ENCODE measurements at places on chromosomes 5 and 9. TPM values are rescaled to one million over a fixed set of nuclear protein-coding genes. Genes with fewer than 3 reads are reported as not detected.

The COL5A1 gene
- total RNA-seq = not detected

The MED10 gene
- 60.2 TPM for total RNA-seq

The KIF4B gene
- 0.05 TPM for total RNA-seq

The ADAMTSL2 gene
- total RNA-seq = not detected

The ZNF879 gene
- 2.2 TPM for total RNA-seq

The FIBCD1 gene
- total RNA-seq = not detected

The PCDHB12 gene
- total RNA-seq = not detected

The HAUS6 gene
- total RNA-seq = 31.9 TPM

The SH3PXD2B gene
- 0.26 TPM for total RNA-seq

The BARX1 gene
- 0.21 TPM for total RNA-seq

The HCN1 gene
- total RNA-seq = not detected

The PRUNE2 gene
- total RNA-seq = 0.57 TPM

The TLX3 gene
- total RNA-seq = not detected

The TXNDC8 gene
- total RNA-seq = not detected

The PROB1 gene
- total RNA-seq = 9.3 TPM

The LCN10 gene
- total RNA-seq = 0.39 TPM

The MSMP gene
- not detected for total RNA-seq

The SPINK13 gene
- not detected for total RNA-seq

The CCDC152 gene
- 4.3 TPM for total RNA-seq

The PCA3 gene
- total RNA-seq = not detected

The LCN2 gene
- not detected for total RNA-seq

The HAVCR2 gene
- total RNA-seq = 128 TPM

The SLC6A18 gene
- not detected for total RNA-seq

The PCDHB7 gene
- not detected for total RNA-seq

The NTNG2 gene
- total RNA-seq = 4.6 TPM
